ENCODE measurements at places on chromosomes 4 and X.

- DNase-seq = no peak
These were observed 1203.1 kb downstream of the PCDH18 start for GRCh38 chr4:136329042-136329662.

DNA sequence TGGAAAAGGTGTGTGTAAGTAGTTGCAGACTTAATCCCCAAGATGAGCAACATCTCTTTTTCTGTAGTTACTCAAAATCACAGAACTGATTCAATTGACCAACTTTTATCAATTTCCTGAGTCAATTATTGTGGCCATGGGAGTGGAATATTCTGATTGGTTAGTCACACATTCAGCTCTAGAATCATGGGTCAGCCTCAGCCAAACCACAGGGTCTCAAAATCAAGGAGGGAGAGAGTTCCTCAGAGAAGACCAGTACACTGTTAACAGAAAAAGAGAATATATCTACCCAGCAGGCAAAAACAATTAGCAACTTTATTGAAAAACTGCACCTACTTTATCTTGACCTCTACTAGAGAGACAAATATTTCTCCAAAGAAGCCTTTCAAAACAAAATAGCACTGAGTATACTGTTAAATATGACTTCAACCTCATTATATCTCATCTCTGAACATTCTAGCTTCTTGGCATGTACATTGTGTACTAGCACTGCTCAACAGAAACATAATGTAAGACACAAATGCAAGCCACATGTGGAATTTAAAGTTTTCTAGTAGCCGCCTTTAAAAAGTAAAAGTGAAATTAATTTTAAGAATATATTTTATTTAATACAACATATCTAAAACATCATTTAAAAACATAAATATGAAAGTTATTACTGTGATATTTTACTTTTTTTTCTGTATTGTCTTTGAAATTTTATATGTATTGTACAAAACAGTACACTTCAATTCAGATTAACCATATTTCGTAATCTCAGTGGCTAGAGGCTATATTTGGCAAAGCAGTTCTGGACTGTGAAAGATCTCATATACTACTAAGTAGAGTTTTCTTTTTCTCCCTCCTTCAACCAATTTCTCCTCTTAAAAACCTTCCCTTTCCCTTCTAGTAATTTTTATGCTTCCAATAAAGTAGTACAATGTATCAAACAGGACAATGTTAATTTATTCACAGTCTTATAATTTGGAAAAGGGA is 11.8 kb upstream of the LCORL start:
- no peak for DNase-seq

- DNase-seq = no peak
These were observed 4.4 kb downstream of the CTAG2 start for GRCh38 chrX:154648931-154649330.

DNA sequence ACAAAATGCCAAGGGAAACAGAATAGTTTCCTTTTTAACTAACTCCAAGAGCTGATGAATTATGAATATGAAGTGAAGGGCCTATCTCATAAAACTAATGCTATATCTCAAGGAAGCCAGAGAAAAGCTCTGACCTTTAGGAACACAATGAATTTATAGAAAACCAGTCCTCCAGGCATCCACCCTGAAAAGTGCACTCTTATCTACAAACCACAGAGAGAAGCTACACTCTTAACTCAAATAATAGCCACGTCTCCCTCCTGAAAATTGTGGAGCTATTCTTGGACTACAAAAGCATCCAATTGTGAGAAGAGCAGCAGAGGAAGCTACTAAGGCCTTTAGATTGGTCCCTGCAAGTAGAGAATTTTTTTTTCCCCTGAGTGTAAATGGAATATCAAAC is 253.9 kb downstream of the IL15 start:
- DNase-seq = no peak

- no peak for DNase-seq
These were observed 294.2 kb downstream of the GRIA2 start for GRCh38 chr4:157514711-157515110.

GRCh38 chr4:13601848-13602247 is 25.7 kb downstream of the BOD1L1 start:
- no peak for DNase-seq

- no peak for DNase-seq
These were observed 73.4 kb upstream of the TTC29 start for GRCh38 chr4:147019091-147019490.

DNA sequence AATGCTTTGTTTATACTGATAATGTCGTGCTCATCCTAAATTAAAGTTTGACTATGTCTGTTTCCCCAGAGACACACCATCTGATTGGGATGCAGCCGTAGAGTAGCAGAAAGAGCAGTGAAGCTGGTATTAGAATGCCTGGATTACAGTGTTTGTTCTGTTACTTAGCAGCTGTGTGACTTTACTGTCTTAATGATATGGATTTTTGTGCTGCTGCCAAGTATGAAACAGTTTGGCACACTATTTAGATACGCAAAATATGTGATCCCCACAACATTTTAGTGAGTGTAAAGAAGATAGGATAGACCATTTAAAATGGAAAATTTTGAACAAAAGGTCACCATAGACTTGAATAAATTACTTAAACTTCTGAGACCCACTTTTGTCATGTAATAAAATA is 1.2 kb upstream of the CHIC1 start:
- no peak for DNase-seq

- DNase-seq = no peak
These were observed 6.5 kb upstream of the SERTM2 start for GRCh38 chrX:111504941-111505340.

GRCh38 chrX:151692825-151693224 is 2.4 kb upstream of the PRRG3 start:
- DNase-seq = no peak

- DNase-seq = no peak
These were observed 75.7 kb upstream of the GUCY1A1 start for GRCh38 chr4:155590796-155591585.

DNA sequence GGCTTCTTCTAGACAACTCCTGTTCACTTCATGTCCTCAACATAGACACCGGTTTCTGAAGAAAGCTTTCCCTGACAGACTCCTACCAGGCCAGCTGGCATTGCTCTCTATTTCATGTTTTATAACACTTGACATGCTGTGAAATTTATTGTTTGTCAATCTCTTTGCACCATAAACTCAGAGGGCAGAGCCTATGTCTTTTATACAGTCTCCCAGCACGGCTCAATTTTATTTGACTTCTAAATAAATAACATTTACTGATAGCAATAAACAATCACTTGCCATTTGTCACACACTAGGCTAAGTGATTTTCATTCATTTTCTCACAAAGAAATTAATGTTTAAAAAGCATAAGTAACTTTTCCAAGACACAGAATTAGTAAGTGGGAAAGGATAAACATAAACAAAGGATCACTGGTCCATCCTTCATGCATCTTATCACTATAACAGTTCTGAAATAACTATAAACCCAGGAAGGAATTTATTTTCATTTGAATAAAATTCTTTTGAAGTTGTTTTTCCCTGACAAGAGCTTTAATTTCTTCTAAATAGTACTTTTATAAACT is 577.6 kb downstream of the TECRL start:
- no peak for DNase-seq
